Stimulated activated CD8-positive, alpha-beta memory T cell treated with anti-CD3 and anti-CD28 coated beads, Interleukin-7, amount 100 ng/mL, for 4 hours (primary cell): ENCODE measurements at places on chromosomes 5 and 9.
A peak's percentile ranks its signal among the peaks of the same experiment; 100 is the strongest.

GRCh38 chr9:19386502-19387044, 6.5 kb upstream of the RPS6 start:
- no peak for DNase-seq

- no peak for DNase-seq
Measured at GRCh38 chr5:84275609-84276008, 109.1 kb downstream of the EDIL3 start.

DNA sequence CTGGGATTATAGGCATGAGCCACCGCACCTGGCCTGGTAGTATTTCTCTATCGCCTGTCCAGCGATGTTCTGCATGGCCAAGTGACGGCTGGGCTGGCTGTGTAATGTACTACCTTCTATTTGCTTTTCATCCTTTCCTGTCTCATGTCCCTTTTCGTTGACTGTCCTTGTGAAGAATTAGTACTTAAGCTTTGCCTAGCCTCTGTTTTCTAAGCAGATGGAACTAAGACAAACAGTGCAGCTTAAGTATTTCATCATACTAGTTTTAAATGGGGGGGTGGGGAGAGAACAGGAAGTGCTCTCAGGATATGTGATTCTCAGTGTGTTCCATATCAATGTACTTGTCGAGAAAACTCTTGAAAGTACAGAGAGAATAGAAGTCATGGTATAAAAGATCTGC, 31.7 kb upstream of the CCL21 start:
- DNase-seq = no peak

- DNase-seq = peak; percentile 12
Measured at GRCh38 chr5:17189381-17190036, 27.9 kb upstream of the BASP1 start.

GRCh38 chr5:5071554-5071953, 68.6 kb upstream of the ADAMTS16 start:
- DNase-seq = no peak

DNA sequence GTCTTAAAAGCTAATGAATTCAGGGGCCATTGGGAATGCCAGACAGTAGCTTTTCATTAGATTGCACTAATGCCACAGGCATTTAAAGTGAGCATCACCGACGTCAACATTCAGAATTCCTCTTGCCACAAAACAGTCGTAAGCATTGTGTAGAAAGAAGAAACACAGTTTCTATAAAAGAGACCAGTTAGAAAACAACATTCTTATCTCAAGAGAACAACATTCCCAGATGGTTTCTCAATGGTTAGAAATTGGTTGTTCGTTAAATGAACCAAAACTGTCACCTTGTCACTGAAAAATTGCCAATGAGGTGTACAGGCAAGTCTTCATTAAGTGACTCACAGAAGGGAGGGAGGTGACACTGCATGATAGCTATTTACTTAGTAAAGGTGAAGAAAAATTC, 401.6 kb upstream of the PRR16 start:
- DNase-seq = no peak

- DNase-seq = no peak
Measured at GRCh38 chr9:113237026-113237425, 15.7 kb downstream of the SLC31A1 start.
